ENCODE measurements at places on chromosomes 5 and 9. TPM values are rescaled to one million over a fixed set of nuclear protein-coding genes. Genes with fewer than 3 reads are reported as not detected.

DNA sequence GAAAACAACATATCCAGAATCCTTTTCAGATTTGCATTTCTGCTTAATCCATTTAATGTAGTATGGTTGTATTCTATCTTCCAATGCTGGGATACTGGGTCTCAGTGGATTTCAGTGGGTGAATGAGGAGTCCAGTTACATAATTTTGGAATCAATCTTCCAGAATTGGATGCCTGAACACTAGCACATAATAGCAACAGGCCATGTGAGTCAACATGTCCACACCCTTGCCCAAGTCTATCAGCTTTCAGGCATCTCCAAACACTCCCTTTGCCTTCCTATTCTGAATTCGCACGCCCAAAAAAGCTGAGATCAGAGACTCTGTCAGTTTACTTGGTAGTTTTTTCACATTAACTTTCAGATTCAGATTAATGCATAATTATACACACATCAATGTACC, 202.6 kb downstream of the TSSK1B start:
- no peak for DNase-seq

DNA sequence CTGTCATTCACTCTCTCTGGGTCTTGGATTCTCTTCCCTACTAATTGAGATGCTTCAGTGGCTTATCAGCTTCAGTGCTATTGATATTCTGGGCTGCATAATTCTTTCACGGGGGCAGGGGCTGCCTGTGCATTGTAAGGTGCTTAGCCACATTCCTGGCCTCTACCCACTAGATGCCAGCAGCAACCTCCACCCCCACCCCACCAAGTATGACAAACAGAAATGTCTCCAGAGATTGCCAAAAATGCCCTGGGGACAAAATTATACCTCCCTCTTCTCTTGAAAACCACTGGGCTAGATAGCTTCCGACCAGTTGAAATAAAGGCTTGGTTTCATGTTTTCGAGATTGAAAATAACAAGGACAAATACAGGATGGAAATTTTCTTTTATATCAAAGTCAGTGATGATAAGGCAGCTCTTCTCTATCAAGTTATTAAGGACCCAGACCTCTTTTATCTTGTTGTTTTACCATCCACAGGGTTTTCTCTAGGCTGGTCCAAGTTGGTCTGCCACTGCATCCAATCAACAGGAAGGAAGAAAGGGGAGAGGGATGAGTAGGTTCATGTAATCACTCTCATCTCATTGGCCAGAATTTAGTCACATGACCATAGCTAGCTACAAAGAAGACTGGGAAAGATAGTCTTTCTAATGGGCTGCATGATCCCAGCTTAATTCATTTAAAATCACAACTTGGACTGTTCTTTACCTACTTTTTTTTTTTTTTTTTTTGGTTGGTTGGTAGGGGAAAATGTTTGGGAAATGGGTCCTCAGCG, 92.1 kb upstream of the RANBP3L start:
- no peak for DNase-seq

DNA sequence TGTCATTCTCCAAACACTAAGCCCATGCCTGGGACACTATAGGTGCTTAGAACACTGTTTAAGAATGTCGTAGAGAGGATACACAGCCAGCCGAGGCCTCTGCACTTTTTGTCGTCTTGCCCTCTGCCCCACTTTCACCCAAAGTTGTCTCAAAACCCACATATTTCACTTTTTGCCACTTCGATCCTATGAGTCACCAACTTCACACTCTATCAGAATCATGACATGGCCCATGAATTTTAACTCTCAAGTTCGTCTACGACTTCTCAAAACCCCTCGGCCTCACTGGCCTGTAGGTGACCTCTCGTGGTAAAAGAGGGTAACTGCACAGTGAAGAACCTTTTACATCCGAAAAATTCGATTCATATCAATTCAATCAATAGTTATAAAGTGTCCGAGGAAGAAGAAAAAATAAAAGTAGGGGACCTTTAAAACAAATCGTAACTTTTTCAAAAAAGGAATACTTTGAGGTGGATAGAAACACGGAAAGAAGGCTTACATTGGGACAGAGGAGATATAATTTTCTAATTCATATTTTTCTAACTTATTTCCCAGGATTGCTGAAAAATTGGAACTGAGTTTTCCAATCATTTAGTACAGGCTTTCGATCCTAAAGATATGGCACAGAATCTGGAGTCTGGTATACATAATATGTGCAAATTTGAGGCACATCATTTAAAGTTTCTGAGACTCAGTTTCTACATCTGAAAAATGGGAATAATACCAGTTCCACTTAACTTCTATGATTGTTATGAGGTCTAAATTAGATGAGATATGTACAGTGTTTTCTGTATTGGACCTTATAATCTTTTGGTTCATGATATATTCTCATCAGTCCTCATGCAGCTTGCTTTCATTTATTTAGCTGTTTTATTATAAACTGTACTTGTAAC, 122.6 kb downstream of the APBA1 start:
- DNase-seq: no peak

- DNase-seq: no peak
Observed at GRCh38 chr5:116444373-116445295, 130.0 kb downstream of the SEMA6A start.

- DNase-seq: no peak
Observed at GRCh38 chr5:14204785-14205321, 61.7 kb downstream of the TRIO start.

DNA sequence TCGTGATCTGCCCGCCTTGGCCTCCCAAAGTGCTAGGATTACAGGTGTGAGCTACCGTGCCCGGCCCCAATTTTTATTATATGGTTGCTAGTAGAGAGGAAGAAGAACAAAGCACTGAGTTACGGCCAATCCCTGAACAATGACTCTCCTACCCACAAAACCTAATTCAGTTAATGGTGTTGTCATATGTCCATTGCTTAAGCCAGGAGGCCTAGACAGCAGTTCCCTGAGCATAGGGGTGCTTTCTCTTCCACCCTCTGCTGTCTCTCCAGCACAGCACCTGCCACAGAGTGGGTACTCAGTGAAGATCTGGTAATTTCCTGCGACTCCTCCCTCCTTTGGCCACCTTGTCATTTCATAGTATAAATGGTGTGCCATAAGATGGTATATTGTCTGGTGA, 21.4 kb upstream of the LTC4S start:
- no peak for DNase-seq

B4GALT7 gene
- polyA plus RNA-seq: 31.9 TPM

Measured in H1 (cell line).